Omental fat pad (tissue), 4 donors: ENCODE measurements at places on chromosomes 7 and 10.
A peak's percentile ranks its signal among the peaks of the same experiment; 100 is the strongest.

DNA sequence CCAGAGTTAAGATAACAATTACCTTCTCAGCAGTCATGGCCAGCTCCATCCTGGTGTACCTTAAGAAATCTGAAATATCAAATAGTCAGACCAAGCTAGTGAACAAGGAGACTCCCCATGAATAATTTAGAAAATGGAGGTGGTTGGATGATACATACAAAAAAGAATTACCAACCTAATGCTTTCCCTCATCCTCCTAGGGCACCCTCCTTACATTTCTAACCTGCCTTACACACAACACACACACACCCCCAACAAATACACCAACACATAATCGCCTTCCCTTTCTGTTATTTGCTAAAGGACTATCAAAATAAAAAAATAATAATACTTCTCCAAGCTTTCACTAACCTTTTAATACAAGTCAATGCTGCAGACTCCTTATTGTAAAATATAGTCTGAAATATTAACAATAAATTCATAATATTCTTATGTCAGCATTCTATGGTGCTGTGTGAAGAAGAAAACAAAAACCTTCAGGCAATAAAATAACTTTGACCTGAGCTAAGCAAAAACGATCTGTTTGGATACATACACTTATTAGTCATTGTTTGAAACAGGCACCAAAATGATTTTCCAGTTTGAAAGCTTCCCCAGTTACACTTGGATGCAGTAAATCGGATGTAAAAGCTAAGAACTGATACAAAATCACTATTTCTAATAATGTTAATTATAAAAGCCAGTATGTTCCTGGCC, 3.4 kb downstream of the TWIST1 start:
- no peak for DNase-seq

GRCh38 chr7:11458736-11459483, 373.1 kb downstream of the THSD7A start:
- no peak for DNase-seq

DNA sequence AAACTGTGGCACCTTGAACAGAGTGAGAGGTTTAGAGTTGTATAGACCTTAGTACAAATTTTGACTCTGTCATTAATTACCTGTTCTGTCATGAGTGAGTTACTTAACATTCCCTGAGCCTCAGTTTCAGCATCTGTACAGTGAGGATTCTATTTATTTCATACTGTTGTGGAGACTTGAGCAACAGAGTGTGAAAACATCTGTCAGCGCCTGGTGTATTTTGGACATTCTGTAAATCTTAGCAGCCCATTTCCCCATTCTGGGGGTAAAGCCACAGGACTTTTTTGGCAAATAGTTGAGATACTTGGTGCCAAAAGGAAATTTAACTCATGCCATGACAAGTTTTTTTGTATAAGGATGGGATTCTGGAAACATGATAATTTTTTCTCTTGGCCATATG, 94.8 kb downstream of the AUTS2 start:
- DNase-seq, result no peak

DNA sequence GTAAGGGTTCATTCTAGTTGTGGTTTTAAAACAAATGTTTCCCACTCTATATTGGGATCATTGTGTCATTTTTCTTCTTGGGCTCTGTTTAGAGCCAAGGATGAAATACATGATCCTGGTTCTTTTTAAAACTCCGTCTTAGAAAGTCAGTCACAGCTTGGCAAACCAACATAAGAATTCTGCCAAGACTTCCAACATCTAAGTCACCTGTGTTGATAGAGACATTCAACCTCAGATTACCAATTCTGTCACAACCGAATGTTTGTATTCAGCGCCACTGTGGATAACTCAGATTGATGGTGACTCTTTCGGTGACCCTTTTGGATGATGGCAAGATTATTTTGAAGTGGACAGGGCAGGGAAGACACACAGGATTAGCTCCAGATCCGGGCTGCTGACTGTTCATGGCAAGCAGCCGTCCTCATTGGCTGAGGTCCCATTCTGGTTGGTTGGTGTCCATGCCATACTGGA, 255.4 kb downstream of the ARHGAP21 start:
- no peak for DNase-seq

DNA sequence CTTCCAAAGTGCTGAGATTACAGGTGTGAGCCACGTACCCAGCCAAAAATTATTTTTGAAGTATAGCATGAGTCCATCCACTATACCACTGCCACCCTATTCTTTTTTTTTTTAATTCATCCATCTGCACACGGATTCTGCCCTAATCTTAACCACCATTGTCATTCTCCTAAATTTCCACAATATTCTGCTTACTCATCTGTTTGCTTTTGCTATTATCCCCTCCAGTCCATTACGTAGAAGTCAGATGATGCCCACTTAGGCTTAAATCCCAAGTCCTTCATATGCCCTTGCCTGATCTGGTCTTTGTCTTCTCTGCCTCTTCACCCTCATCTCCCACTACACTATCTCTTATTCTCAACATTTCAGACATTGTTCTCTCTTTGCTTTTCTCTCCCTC, 86.7 kb downstream of the MMRN2 start:
- DNase-seq, result no peak

DNA sequence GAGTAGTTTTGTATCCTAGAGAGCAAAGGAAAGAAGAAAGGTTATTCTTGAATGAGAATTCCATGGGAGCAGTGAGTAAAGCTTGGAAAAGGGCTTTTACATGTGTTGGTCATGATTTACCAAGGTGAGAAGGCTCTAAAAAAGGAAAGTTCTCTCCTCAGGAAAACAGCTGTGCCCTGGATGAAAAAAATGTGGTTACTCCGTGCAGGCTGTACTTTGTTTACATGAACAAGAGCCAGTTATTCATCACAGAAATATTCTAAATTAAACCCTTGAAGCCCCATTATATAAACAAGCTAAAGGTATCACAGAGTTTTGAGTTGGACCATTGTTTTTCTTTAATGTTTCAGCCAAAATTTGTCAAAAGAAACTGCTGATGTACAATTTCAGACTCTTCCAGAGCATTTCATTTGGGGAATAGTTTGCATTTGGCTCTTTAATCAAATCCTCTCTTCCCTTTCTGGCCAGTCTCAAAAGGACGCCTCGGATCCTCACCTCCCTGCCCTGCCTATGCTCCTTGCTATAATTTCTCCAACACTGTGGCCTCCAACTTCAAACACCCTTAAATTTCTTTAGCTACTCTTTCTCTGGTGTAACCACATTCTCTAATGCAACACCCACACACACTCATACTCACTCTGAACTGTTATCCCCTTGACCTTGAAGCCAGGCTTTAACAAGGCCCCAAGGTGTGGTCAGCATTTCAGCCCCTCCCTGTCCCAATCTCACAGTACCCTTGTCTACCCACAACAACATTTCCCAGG, 47.4 kb downstream of the AFAP1L2 start:
- DNase-seq, result no peak

GRCh38 chr7:103951311-103951710, 38.1 kb downstream of the RELN start:
- no peak for DNase-seq

- no peak for DNase-seq
Measured at GRCh38 chr10:34029455-34029854, 695.0 kb upstream of the NRP1 start.

GRCh38 chr10:118343115-118343514, 991 bp upstream of the FAM204A start:
- DNase-seq, result no peak

DNA sequence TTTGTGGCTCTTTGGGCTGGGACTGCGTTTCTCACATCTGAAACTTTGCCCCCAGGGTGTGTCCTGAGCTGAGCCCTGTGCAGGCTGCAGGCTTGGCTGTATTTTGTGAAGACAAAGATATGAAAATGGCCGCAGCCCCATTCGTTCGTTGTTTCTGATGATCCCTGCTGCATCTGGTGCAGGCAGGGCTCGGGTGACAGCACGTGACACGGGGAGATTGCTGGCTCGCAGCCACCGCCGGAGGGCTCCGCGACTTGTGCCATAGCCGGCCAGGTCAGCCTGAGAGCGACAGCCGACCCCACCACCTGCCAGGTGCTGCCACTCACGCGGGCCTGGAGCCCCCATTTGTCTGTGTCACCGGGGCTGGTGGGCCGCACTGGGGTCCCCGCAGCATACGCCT, 81.3 kb downstream of the ZRANB1 start:
- no peak for DNase-seq

DNA sequence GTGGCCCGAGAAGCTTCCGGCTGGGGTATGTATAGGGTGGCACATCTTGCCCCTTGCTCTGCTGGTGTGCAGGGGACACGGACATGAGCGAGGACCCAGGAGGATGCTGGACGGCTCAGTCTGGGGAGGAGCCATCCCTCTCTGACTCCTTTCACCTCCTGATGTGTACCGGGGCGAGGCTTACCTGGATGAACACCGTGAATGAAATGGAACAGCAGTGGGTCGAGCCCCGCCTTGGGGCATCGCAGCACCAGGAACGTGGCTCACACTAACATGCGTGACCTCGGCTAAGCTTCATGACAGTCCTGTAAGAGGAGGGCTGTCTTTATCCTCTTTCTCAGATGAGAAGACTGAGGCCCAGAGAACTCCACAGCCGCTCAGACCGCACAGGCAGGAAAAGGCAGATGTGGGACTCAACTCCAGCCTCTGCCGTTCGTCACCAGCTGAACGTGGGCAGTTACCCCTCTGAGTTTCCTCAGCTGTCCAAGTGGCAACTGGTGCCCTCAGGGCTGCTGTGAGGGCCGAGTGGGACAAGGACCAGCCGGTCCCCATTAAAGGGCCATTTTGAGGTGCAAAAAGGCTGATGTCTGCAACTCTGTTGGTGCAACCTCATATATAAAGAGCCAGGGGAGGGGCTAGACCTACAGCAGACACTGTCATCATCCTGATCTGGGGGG, 54.5 kb downstream of the INSIG1 start:
- DNase-seq, result peak; percentile 19

DNA sequence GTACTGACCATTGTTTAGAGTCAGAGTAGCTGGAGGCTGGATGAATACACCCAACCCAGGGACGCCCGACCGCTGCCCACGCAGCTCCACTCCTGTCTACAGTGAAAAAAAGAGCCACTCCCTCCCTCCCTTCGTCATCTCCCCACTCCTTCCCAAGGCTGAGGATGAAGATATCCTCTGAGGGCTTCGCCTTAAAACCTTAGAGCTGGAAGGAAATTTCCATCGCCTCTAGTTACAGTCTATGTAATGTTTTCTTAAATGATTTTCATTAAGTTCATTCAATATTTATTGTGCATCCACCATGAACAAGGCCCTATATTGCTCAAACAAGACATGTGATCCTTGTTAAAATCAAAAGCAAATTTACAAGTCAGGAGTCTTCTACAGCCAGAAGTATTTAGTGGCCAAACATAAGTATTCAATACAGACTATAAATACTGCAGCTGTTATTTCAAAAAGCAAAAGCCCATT, 11.3 kb upstream of the SLIT1 start:
- no peak for DNase-seq

GRCh38 chr7:81929386-81929785, 159.5 kb upstream of the HGF start:
- DNase-seq, result no peak

DNA sequence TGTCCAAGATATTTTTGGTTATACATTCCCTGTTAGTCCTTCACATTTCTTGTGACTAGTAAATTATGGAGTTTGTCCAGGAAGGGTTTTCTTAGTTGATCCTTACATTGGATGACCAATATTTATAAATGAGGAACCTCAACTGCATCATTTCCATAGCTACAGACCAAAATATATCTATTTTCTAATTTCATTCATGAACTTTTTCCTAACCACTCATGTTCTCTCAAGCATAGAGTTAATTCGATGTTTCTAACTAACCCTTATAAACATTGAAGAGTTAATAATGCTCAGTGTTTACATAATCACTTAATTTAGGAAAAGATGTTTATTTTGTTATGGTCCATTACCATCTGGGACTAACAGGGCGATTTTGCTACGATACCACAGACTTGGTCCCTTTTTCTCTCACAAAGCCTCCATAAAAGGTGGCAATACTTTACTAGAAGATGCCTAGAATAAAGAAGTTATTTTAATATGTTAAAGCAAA, 591.0 kb downstream of the MAGI2 start:
- no peak for DNase-seq

DNA sequence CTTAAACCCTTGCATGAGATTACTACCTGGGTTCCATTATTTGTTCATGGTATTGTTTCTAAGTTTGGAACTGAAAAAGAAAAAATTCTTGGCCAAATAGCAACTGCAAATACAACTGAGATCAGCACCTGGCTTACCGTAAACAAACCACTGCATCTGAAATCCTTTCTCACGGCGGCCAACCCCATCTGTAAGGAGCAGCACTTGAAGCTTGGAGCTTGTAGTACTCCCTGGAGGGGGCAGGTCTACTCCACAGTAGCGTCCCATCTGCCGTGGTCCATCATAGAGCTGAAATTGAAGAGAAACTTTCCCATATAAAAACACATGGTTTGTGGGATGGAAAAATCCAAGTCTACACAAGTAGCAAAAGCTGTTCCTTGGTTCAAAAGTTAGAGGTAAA, 109.9 kb downstream of the CUBN start:
- DNase-seq, result no peak

GRCh38 chr7:55508221-55509011, 63.9 kb downstream of the VOPP1 start:
- no peak for DNase-seq

- no peak for DNase-seq
Measured at GRCh38 chr7:47804767-47805545, 143.3 kb downstream of the PKD1L1 start.

DNA sequence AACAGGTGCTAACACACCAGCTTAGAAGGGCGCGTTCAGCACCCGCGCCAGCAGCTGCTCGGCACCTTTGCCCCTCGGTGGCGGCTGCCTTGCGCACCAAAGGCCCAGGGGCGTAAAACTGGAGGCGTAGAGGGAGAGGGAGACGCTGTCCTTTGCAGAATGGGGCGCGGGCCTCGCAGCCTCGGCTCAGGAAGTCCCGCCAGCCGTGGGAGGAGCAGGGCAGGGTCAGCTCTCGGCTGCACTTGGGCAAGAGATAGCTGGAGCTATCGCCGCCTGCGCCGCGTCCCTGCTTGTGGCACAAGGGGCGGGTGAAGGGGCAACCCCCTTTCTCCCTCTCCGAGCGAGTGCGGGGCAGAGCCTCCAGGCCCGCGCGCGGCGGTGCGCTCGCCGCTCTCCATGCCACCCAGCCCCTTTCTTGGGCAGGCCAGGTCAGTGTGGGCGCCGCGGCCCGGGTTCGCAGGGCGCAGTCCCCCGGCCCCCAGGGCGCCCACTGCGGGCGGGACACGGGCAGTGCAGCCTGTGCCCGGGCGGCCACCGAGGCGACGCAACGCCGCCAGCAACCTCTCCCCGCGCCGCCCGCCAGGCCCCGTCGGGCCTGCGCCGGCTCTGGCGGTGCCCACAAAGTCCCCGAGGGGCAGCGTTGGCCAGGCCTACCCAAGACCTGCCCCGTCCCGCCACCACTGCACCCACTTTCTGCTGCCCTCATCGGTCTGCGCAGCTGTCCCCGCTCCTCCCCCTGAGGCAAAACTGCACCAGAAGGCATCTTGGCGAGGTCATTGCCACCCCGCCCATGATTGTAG, 4.1 kb downstream of the NEUROD6 start:
- DNase-seq, result no peak

GRCh38 chr7:73882047-73882402, 21.1 kb downstream of the TMEM270 start:
- no peak for DNase-seq

GRCh38 chr7:14071045-14071444, 81.6 kb upstream of the ETV1 start:
- no peak for DNase-seq

- no peak for DNase-seq
Measured at GRCh38 chr7:106731187-106731586, 70.2 kb upstream of the CCDC71L start.

- DNase-seq, result no peak
Measured at GRCh38 chr10:94059178-94059883, 65.6 kb downstream of the PLCE1 start.
